ENCODE measurements at places on chromosomes 6 and 20. TPM values are rescaled to one million over a fixed set of nuclear protein-coding genes. Genes with fewer than 3 reads are reported as not detected.
A peak's percentile ranks its signal among the peaks of the same experiment; 100 is the strongest.

TRIM10 gene
- total RNA-seq, result not detected

HCRTR2 gene
- not detected for total RNA-seq

HLA-DMB gene
- total RNA-seq, result 0.35 TPM

SAYSD1 gene
- total RNA-seq, result 7.6 TPM

LTA gene
- not detected for total RNA-seq

RIMS1 gene
- total RNA-seq, result not detected

MOG gene
- total RNA-seq, result not detected

TREM1 gene
- not detected for total RNA-seq

OLIG3 gene
- total RNA-seq, result not detected

BPI gene
- total RNA-seq, result not detected

- peak; percentile 88 for DNase-seq
These were observed 776.4 kb upstream of the NRSN1 start for GRCh38 chr6:23349521-23350147.

DNA sequence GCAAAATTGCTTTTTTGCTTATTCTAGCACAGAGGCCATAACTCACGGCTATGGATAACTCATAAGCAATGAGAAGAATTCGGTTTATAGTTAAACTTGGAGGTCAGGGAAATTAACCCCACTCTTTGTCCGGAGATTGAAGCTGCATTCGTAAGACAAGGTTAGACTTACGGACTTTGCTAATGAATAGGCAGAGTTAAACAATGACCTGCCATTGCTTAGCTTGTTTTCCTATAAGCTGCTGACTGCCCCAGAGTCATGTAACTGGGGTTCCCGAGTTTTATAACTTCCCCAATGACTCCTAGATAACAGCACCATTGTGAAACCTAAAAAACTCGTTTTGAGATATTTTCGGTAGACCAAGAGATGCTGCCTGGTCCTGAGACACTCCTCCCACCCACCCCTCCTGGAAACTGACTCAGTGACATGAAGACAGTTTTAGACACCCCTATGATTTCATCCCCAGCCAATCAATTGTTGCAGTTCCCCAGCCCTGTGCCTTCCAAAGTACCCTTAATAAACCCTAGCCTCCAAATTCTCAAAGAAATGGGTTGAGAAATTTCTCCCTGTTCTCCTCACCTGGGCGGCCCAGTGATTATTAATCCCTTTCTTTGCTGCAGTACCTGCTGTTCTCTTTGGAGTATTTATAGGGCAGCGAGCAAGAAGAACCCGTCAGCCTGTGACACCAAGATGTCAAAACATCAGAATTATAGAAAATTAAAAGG is 33.1 kb upstream of the MCUR1 start:
- no peak for DNase-seq

- no peak for DNase-seq
These were observed 145.3 kb downstream of the GMPR start for GRCh38 chr6:16383607-16384206.

- no peak for DNase-seq
These were observed 40.6 kb downstream of the CTNNBL1 start for GRCh38 chr20:37734228-37734985.

GRCh38 chr6:105184921-105185320 is 5.1 kb upstream of the POPDC3 start:
- peak; percentile 71 for DNase-seq

DNA sequence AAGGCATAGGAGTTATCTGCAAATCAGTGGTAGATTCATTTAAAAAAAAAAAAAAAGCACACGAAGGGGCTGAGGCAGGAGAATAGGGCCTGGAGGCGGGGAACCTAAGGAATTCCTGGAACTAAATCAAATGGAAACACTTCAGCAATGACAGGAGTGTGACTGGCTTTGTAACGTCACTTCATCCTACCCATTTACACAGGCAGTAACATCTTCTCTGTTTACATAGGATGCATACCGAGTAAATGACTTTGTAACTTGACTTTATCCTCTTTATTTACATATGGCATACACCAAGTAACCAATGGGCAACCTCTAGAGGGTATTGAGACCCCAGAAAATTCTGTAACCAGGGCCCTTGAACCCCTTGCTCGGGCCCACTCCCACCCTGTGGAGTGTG is 56.4 kb upstream of the IYD start:
- no peak for DNase-seq

DNA sequence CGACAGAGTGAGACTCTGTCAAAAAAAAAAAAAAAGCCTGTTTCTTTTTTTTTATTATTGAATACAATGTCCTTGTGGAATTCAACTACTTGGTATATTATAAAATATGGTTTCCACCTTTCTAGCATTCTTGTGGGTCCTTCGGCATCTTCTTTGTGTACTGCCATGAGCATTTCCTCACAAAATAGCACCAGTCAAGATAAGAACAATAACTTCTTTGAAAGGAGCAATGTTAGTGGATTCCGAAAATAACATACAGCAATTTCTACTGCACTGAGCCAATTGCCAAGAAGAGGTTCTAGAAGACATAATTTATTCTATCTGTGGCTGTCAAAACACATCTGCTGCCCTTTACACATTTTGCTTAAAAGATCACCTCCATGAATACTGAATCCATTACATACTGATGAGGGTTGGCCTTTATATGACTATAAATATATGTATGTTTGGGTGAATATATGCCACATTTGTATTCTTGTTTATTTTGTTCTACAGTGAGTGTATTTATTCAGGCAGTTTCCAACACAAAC is 19.1 kb upstream of the SPTLC3 start:
- no peak for DNase-seq

GRCh38 chr6:122753688-122754056 is 25.8 kb upstream of the FABP7 start:
- peak; percentile 82 for DNase-seq

DNA sequence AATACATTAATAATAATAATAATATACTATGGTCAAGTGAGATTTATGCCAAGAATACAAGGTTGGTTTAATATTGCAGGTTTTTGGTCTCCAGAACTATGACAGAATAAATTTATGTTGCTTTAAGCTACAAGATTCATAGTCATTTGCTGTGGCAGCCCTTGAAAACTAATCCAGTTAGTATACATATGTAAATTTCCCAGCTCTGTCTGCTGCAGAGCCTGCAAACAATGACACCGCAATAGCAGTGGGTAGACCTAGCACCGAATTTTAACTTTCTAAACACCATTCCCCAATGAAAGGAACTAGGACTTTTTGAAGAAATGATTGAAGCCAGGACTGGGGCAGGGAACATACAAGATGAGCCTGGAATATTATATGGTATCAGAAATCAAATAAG is 647.7 kb upstream of the NRSN1 start:
- no peak for DNase-seq

- DNase-seq, result no peak
These were observed 6.6 kb upstream of the WFDC2 start for GRCh38 chr20:45462711-45463509.

- DNase-seq, result no peak
These were observed at the start of gene PPP1R14C for GRCh38 chr6:150142670-150143515. TSS of gene PPP1R14C (plus strand) at chr6:150143044. CDS start at chr6:150143193, 149 bp downstream.

DNA sequence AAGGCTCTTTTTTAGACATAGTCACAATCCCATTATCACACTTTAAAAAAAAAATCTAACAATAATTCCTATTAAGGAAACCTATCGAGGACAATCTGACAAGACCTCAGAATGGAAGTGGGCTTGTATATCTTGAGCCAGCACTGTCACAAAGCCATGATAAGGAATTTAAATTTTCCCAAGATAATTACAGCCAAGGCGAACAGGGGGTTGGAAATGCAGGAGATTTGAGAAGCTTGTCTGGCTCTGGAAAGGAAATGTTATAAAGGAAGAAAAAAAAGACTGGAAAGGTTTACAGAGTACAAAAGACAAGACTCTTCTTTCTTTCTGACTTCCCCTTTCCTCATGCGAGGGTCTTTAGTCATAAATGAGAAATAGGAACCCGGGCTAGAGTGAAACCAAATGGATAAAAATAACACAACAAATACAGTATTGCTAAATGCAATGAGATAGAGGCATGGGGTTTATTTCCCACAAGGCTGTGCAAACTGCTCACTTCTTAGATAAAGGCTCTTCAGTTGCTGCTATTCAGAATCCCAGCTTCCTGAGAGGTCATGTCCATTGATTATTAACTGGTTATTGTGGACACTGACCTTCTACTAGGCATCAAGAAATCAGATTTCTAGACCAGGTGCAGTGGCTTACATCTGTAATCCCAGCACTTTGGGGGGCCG is 13.4 kb upstream of the GHRH start:
- DNase-seq, result no peak

- no peak for DNase-seq
These were observed 48.1 kb downstream of the ESF1 start for GRCh38 chr20:13736436-13737191.

GRCh38 chr6:167136376-167136775 is 13.5 kb downstream of the CCR6 start:
- no peak for DNase-seq

DNA sequence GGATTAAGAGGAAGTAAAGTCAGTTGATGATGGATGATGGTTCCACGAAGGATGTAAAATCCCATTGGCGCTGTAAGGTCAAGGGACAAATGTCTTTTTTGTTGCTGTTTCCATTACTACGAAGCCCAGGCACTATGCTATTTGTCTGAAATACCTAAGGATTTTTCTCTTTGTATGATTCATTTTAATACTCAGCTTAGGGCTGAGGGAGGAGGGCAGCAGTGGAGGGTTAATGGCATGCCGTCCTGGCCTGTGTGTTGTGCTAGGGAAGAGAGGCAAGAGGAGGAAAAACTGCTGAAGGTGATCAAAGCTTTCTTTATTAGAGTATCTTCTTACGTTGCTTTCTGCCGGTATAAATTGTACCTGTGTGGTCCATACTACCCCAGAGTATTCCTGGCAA is 6.5 kb upstream of the SMOC2 start:
- no peak for DNase-seq

- no peak for DNase-seq
These were observed 724.6 kb downstream of the UTRN start for GRCh38 chr6:145009711-145010110.

DNA sequence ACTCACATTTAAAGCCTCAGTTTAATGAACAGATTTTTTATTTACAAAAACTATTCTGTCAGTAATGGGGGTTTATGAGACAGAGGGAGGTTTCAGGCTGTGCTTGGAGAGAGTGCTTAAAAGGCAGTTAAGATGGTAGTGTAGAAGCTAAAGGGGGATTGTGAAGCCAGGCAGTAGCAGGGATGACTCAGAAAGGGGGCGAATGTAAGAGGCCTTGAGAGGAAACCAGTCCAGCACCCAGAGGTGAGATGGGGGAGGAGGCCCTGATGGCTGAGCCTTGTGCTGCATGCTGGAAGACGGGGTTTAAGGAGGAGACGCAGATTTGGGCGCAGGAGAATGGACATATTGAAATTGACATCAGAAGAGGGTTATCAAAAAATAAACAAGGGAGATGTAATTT is 6.6 kb upstream of the SERPINB9 start:
- DNase-seq, result no peak

DNA sequence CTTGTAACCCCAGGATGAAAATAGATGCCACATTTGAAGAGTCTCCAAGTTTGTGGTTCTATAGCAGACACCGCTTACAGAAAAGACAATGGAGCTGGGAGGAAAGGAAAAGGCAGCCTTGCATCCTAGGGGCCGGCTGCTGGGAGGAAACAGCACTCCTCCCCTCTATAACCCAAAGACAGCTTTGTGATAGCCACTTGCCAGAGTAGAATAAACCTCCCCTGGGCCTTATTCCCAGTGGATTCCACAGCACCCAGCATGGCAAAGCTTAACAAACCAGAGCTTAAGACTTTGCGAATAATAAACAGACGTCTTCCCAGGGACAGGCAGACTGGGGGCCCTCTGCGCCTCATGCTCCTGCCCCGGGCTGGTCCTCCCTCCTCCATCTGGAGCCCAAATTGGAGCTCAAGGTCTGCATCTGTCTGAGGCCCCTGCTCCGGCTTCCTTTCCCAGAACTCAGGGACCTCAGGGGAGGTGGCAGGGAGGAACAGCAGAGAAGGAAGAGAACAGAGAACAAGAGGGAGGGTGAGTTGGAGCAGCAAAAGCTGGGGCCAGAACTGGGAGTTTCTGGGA is 8.8 kb upstream of the TAF8 start:
- DNase-seq, result no peak

GRCh38 chr20:6663751-6664388 is 103.6 kb upstream of the BMP2 start:
- DNase-seq, result peak; percentile 55

DNA sequence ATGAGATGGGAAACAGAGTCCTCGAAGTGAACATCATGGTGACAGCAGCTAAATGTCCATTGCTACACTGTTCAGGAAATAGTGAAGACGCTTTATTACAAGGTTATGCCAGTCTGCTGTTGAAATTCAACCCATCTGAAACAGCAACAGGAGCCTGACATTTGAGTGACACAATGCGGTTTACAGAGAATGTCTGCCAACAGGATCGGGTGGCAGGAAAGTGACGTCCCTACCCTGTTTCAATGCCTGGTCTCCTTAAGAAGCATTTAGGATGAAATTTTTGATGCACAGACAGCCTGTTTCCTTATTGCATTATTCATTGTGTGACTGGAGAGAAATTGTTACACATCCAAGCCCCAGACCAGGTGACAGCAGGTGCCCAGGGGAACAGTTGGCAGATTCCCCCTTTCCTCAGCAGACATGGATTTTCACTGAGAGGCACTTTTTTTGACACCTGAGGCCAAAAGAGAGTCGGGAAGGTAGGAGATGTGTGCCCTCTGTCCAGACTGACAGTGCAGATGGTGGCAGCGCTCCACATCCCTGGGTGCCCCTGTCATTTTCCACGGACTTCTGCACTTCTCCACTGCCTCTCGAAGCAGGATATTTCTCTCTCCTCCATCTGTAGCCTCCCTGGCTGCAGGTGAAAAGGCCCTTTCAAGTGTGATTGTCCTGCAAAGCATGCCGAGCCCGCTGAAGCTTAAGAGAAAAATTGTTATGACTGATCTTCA is 87.9 kb downstream of the BFSP1 start:
- DNase-seq, result no peak

DNA sequence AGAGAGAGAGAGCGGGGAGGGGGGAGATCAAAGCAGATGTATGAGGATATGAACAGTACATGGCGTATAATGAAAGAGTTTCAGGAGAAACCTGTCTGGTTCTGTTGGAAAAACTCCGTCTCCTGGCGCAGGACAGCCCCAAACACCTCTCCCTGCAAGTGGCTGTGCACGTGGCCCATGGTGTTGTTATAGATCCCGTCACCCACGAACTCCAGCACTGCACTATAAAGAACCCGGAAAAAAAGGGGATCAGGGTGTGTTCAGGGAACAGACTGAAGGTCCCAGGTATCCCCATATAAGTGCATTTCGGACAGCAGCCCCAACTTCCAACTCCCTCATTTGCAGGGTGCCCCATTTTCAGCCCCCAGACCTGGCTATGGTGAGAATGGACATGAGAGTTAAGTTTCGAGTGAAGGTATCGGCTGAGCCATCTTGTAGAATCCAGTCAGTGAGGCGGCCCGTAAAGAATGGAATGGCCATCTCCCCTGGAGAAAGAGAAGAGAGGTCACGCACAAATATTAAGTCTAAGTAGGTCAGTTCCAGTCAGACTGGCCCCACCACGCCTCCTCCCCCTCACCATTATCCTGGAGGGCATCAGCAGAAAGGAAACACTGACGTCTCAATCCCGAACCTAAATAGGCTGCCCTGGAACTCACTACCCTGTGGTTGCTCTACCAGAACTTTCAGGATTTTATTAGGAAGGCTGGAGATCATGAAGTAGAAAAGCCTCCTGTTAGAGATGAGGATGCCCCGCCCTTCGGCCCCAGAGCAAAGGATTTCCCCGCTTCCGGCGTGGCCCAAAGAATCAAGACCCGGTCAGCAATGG is 1.3 kb downstream of the TAP1 start:
- DNase-seq, result no peak
